AG04450 (cell line): ENCODE measurements at places on chromosomes 7 and 10.

DNA sequence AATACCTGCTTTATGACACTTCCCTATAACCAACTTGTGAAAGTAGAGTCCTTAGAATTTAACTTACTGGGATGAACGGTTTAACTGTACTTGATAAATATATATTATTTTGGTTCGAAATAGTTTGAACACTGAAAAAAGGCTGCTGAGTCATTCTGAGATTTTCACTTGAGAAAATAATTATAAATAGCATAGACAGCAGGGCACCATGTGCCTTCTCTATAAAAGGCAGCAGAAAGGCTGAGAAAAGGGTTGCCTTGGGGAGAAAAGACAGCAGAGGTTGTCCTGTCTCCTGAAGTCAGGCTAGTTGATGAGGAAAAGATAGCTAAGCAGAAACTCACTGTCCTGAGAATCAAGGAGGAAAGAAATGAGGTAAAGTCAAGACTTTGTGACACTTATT is 92.4 kb downstream of the CTTNBP2 start:
- no peak for DNase-seq

DNA sequence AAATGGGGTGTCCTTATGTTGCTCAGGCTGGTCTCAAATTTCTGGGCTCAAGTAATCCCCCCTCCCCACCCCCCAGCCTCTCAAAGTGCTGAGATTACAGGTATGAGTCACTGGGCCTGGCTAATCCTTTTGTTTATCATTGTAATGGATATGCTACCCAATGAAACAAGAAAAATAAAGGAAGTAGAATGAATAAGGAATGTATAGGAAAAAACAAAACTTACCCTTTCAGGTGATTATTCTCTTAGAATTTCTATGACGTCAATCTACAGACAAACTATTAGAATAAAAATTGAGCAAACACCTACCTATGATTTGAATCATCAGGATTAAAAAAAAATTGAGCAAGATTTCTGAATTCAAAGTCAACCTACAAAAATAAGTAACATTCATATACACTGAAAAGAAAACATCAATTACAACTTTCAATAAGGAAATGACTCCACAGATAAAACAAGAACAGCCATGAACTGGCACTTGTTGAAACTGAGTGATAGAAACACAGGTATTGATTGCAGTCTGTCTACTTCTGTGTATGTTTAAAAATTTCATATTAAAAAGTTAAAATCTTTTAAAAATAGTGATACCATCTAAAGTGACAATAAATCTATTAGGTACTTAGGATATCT is 12.2 kb downstream of the ADAM12 start:
- no peak for DNase-seq

DNA sequence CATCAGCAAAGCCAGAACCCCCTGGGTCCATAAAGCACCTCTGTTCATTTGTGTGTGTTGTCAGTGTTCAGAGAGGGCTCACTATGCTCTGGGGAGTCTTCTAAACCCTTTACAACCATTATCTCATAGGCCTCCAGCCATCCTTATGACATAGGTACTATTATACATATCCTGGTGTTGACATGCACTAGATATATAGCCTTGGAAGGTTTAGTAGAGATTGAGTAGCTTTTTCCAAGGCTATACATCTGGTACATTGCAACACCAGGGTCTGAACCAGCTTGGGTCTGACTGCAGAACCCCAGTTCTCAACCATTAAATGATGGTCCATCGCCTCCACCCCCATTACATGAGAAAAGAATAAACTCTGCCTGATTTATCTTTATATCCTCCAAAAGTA is 253.6 kb upstream of the MKLN1 start:
- no peak for DNase-seq

DNA sequence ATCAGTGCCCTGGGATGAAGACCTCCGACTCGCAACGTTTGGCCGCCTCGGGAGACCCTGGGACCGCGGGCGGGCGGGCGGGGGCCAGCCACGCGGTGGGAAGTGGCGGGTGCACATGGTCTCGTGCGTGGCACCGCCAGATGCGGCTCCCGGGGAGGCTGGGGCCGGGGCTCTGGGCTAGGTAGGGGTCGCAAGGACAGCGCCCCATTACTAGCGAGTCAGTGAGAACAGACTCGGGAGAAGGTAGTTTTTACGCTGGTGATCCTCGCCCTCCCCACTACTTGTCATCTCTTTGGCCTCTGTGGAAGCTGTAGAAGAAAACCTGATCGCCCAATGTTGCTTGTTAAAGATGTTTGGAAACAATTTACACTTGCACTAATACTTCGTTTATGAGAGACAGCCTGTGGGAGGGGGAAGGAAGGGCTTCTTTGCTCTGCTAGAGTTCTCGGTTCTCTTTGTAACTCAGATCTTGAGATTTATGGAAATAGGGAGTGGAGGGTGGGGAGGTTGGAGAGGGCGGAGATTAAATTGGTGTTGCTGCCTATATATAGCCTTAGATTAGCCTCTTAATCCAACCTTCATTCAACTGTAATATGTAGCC is 591 bp downstream of the BZW2 start:
- no peak for DNase-seq

DNA sequence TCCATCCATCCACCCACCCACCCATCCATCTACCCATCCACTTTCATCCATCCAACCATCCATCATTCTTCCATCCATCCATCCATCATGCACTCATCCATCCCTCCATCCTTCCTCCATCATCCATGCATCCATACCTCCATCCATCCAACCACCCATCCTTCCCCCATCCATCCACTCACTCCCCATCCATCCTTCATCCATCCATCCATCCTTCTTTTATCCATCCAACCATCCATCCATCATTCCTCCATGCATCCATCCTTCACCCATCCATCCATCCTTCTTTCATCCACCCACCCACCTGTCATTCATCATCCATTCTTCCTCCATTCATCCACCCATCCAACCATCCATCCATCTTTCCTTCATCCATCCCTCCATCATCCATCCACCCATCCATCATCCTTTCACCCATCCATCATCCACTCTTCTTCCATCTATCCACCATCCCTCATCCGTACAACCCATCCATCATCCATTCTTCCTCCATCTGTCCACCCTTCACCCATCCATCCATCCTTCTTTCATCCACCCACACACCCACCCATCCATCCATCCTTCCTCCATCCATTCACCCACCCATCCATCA is 428.2 kb downstream of the DNAJB6 start:
- no peak for DNase-seq

GRCh38 chr10:6603142-6604125 is 23.4 kb upstream of the PRKCQ start:
- no peak for DNase-seq

GRCh38 chr7:112063974-112064373 is 142.2 kb downstream of the DOCK4 start:
- no peak for DNase-seq

GRCh38 chr10:96971324-96971723 is 139.2 kb downstream of the LCOR start:
- DNase-seq = no peak

DNA sequence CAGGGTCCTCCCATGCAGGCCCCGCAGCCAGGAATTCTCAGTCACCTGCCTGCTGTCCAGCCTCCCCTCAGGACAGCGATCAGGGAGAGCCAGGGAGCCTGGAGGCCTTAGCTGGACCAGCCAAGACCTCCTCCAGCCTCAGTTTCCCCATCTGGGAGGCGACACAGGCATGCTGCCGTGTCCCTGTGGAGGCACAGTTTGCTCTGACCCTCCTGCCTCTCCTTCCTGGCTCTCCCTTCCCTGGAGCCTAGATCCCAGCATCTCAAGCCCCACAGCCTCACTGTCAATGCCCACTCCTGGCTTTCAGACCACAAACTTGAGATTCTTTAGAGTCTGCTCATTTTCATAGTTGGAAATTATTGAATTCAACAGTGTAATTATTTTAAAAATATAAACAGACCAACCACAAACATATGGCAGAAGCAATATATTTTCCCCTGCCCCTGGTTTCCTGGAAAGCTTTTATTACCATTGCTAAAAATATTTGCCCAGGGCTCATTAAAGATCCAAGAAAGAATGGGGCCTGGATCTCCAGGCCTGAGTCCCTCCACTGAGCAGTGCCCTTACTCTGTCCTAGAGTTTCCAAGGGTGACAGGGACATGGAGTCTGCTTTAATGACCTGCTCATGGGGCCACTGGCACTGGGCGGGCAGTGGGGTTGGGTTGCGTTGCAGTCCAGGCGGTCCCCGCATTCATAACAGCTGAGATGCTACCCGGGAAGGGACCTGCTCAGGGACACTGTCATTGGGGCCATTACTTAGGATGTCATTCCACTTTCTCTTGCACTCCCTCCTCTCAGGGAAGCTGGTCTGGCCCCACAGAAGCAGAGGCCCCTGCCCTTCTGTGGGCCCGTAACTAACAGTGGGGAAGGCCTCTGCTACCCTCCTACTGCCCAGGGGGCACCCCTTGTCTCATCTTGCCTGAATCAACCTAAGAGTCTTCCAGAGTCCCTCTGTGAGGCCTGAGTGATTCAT is 81.6 kb upstream of the CHST15 start:
- no peak for DNase-seq

DNA sequence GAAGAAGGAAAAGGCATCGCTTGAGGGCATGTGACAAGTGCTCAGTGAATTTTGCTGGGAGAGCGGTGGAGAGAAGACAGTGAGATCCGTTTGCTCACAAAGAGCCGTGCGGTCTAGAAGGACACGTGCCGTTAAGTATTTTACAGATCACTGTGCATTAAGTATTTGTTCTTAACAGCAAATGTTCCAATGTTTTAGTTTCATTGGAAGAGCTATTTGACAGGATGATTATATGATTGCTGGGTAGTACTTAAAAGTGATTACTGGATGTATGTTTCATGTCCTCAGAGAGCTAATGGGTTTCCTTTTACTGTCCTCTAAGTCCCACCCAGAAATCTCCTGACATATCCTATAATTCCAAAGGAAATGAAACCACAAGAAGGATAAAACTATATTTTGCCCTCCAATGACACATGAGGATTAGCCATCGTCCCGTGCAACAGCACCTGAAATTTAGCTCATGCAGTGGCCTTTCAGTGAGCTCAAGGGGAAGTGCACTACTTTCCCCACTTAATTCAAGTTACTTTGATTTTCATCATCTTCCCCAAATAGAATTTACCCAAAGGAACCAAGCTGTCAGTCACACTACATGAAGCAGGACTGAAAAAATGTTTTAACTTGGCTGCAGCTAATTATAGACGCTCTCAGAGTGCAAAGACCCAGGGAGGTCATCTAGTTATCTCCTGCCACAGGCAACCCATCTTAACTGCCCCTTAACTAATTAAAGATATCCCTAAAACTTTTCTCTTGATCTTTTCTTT is 80.3 kb downstream of the KLF6 start:
- no peak for DNase-seq

DNA sequence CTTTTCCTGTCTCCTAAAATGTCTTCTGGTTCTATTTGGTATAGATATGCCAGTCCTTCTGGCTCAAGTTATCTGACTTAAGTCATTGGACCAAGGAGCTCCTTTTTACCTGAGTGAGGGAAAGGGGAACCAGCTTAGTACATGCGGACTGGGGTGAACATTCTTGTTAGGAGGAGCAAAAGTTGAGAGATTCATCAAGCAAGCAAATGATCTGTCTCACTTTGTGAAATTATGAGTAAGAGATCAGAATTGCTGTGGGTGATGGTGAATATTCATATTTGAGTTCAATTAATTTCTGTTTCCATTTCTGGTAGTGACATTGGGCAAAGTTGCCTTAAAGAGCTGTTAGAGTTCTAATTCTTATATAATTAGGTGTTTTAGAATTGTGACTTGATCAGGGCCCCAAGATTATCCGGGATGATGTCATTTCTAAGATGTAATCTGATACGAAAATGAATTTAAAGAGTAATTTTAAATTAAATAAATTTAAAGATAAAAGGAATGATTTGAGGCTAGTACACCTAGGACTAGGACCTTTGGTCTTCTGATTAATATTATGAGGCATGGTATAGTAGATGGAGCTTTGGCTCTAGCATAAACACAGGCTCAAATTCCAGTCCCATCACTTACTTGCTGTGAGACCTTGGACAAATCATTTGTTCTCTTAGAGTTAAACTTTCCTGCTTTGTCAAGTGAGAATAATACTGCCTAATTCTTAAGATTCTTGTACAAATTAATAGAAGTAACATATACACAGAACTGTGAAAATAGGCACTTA is 60.4 kb upstream of the STRIP2 start:
- DNase-seq = no peak

DNA sequence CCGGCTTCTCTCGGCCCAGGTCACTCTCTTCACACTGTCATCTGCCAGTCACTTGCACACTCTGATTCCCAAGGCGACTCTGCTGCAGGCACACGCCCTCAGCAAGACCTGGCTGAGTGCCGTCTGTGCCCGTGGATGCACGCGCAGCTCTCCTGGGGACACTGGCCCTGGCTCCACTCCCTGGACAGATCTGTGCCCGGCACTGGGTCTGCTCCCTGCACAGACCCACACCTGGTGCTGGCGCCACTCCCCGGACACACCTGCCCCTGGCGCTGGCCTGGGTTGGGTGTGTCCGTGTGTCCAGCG is 133.2 kb downstream of the DNAJB6 start:
- no peak for DNase-seq

DNA sequence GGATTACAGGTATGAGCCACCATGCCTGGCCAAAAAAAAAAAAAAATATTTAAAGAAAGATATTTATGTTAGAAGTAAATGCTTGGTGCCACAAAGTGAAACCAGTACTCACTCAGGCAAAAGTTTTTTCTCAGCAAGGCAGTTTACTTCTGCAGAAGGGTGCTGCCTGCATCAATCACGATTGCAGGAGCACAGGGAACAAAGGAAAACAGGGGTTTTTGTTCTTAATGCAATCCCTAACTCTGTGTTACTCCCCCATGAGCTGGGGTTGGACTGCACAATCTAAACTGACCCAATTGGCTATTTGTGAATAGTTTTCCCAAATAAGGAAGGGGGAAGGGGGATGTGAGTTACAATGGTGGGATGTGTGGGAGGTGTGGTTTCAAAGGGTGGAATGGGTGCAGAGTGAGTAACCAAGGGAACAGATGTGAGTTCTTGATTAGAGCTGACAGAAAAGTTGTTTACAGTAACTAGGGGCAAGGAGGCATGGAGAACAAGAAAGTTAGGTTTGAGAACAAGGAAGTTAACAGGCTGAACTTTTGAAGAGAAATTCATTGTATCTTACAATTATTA is 255.4 kb downstream of the TYW1 start:
- DNase-seq = no peak

- DNase-seq = no peak
Observed at GRCh38 chr7:128726059-128726736, 13.0 kb upstream of the CALU start.

DNA sequence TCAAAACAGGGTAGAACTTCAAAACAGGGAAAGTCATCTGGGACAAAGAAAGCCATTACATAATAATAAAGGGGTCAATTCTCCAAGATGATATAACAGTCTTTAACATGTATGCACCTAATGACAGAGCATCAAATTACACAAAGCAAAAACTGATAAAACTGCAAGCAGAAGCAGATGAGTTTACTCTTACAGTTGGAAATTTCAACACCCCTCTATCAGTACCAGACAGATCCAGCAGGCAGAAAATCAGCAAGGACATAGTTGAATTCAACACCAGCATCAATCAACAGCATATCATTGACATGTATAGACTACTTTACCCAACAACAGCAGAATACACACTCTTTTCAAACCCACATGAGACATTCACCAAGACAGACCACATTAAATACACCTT is 233.0 kb upstream of the NEBL start:
- no peak for DNase-seq

- DNase-seq = no peak
Observed at GRCh38 chr10:79137300-79137756, 68.6 kb downstream of the ZMIZ1 start.

GRCh38 chr7:52095861-52096260 is 779.3 kb upstream of the COBL start:
- DNase-seq = no peak

- no peak for DNase-seq
Observed at GRCh38 chr7:3260401-3260715, 40.7 kb upstream of the SDK1 start.
